ENCODE measurements at places on chromosomes 2 and 18.

DNA sequence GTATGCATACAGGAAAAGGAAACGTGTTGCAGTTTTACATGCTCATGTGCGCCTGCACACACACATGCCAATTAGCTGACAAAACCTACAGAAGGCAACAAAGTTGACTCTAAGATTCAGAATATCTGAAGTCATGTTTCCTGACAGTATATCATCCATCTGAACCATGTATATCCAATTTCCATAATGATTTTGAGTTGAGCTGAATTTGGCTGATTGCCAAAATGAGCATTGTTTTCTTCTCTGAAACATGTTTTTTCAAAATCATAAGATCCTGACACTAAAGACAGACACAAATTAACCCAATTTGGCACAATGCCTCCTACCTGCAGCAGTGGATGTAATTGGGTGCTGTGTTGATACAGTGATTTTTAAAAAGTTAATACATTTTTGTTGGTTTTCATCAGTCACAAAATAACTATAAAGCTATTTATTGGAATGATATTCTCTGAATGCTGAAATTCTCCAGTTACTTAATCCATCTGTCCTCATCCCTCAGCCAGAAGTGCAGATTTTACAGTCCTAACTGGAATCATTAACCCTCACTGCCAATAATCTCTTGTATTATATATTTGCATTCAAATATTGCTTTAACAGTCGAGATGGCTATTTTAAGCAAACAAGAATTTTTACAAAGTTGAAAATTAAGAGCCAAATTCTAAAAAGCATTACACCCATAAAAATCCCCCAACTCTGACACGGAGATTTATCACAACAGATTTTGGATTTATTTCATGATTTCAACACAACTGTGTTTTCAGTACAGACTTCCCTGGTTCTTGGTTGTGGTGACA, 161.7 kb upstream of the LMAN1 start:
- DNase-seq: no peak

DNA sequence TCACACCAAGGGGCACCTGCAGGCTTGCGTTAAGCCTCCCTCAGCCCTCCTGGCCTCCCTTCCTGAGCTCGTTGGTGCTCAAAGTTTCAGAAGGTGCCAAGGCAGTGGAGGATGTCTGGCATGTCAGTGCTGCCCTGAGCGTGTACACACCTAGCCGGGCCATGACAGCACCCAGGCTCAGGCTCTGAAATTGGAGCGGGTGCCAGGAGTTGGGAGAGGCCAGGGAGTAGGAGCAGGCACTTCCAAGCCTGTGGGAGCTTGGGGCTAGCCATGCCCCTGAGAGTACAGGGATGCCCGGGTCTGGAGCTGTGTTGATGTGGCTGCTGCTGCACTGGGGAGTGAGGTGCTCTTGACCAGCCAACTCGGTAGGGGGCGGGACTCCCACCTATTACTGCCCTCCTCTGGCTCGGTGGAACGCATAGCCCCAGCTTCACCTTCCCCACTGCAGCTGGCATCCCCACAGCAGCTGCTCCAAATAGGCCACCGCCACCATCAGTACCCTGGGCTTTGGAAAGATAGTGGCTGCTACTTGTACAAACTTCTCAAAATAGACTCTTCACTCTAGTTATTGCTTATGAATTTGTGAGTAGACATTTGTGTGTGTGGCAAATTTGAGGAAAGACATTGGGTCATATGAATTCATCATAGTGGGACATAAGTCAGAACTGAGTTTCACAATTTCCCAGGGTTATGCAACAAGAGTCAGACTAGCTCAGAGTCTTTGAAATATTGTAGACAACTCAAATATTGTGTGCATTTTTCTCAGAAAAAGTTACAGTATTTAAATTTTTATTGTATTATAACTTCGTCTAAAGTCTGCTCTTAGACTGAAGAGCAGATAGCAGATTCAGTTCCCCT, 6.8 kb upstream of the PCARE start:
- DNase-seq: peak; percentile 95

- no peak for DNase-seq
These were observed 132.9 kb upstream of the WDSUB1 start for GRCh38 chr2:159419403-159419802.

GRCh38 chr2:239116456-239117246, 268.8 kb downstream of the TWIST2 start:
- no peak for DNase-seq

- DNase-seq: no peak
These were observed 592.3 kb downstream of the THSD7B start for GRCh38 chr2:137357634-137358033.

GRCh38 chr2:61327173-61327572, 143.7 kb downstream of the USP34 start:
- no peak for DNase-seq

DNA sequence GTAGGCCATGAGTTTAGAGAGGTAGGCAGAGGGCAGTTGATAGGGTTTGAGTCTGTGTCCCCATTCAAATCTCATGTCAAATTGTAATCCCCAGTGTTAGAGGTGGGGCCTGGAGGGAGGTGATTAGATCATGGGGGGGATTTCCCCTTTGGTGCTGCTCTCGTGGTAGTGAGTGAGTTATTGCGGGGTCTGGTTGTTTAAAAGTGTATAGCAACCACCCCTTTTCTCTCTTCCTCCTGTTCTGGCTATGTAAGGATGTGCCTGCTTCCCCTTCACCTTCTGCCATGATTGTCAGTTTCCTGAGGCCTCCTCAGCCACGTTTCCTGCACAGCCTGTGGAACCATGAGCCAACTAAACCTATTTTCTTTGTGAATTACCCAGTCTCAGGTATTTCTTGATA, 25.5 kb downstream of the MARCHF4 start:
- peak; percentile 24 for DNase-seq

DNA sequence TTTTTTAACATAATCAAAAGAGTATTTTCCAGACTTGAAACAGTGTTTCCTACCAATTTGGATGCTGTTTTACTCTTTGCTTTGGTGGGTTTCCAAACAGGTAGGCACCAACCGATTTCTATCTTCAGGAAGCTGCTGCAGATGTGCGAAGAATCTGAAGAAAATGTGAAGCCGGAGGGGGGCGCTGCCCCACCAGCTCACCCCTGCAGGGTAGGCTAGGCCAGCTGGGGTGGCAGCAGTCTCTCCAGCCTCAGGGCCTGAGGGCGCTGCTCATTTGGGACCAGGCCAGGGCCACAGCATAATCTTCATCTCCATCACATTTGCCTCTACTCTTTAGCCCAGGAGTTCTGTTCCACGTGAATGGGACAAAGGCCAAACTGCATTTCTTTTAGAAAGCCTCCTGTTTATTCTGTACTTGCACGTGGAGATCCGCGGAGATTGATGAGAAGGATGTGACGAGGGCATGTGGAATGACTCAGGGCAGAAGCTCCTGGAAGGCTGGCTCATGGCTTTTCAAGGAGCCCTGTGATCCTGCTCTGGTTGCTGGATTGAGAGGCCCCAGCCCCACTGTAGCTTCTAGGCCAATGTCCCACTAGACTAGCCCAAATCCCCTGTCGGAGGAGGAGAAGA, 84.2 kb upstream of the FAM136A start:
- no peak for DNase-seq

GRCh38 chr18:25674183-25674582, 322.2 kb upstream of the ZNF521 start:
- DNase-seq: no peak

DNA sequence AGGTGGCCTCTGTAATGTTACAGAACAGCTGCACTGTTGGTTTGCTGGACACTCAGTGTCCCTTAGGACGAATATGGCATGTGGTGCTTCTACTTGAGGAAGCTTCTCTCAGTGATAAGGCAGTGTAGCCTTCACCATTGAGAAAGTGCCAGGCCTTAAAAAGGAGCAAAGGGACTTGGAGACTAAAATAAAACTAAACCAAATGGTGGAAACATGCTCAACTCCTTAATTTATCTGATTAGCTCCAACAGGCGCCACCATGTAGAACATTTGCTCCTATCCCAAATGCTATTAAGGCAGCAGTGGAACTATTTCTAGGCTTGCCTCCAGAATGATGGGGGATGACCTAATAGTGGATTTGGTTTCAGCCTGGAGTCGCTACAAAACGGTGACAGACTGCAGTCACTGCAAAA, 77.5 kb upstream of the MYL1 start:
- DNase-seq: no peak

DNA sequence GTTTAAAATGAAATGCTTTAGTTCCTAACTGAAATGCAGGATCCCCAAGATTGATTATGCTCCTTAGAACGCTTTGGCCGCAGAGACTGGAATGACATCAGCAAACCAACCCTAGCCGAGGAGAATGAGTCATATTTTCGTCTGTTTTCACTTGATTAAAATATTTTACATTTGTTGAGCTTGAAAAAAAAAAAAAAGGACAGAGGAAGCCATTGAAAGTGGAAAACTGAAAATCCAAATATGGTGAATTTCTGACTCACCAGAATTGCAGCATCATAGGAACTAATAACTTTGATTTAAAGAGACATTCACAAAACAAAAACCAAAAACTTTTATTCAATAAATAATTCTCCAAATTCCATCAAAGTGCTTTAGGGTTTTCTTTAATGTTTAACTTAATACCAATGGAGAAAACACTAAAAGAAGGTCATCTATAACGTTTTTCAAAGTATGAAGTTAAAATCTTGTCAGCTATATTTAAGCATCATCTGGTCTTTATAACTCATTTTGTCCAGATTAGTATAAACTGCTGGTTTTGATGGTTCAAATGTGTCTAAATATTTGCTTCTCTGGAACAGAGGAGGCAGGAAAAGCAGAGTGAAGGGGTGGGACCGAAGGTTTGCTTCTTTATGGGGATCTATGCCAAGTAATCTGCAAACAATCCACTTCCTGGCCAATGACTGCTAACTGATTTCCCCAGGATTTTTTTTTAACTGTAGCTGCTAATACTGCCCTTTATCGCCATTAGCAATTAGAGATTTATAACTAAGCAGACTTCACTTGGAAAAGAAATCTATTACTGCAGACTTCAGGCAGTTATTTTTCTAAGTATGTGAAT, 30.9 kb upstream of the COL5A2 start:
- no peak for DNase-seq

DNA sequence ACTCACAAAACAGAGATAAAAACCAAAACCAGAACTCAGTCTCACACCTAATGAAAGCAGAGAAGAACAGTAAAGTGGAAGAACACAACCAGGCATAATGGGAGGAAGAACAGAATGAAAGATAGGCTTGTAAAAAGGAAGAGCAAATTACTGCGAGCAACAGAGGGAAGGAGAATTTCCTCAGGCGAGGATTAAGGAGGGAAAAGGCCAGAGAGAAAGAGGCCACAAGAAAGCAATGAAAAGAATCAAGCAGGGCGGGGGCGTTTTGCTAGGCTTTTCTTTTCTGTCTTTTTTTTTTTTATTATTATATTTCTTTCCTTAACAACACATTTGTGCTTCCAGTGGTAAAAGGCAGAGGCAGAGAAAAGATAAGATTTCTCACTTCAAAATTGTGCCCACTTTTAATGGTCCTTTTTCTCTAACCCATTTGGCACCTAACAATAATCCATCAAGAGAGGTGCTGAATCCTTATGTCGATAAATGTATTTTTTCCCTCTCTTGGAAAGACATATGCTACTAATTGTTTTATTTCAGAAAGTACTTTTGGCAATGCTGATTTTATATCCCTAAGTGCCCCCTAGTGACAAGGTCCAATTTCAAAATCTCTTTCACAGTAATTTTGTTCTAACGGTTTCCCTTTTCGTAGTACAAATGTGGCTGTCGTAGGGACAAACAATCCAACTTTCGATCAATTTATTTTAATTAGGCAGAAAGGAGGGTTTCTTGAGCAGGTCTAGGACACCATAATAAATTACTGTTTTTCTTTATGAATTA, 138.7 kb upstream of the AQP4 start:
- no peak for DNase-seq

GRCh38 chr2:143608063-143608423, 478.8 kb downstream of the ARHGAP15 start:
- no peak for DNase-seq

DNA sequence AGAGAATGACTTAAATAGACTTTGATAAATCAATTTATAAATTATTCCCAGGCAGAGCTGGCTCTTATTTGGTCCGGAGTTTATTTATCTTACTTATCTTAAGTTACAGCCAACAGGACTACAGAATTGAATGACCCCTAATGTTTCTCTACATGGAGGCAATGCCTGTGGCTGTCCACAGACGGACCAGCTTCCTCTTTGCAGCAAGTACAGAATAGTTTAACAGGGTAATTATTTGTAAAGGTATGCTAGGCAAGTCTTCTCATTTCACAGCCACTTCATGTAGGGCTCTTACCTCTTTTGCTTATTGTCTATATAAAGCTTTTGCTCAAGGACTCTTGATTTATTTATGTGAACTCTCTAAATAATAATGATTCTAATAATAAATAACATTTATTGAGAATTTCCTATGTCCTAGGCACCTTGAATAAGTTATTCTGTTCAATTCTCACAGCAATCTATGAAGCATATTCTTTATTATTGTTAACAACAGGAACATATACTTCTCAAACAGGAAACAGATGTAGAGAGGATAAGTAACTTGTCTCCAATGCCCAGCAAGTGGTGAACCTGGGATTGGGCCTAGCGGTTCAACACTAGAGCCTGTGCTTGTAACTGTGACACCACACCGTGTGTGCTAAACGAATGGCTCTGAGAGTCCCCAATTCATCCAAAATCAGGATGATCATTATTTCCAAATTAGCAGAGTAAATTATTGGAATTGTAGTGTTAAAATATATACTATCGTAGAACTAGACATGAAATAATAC, 58.8 kb upstream of the NXPH2 start:
- DNase-seq: no peak

DNA sequence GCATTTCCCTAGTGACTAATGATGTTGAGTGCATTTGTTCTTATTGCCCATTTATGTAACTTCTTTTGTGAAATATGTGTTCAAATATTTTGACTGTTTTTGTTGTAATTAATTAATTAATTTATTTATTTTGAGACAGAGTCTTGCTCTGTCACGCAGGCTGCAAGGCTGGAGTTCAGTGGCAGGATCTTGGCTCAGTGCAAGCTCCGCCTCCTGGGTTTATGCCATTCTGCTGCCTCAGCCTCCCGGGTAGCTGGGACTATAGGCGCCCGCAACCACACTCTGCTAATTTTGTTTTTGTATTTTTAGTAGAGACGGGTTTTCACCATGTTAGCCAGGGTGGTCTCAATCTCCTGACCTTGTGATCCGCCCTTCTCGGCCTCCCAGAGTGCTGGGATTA, 71.9 kb downstream of the TAF4B start:
- no peak for DNase-seq
